Ureter (tissue), 1 donor: ENCODE measurements at places on chromosomes 7 and 10.

GRCh38 chr10:103585011-103585405 is 91.5 kb downstream of the NEURL1 start:
- no peak for DNase-seq

DNA sequence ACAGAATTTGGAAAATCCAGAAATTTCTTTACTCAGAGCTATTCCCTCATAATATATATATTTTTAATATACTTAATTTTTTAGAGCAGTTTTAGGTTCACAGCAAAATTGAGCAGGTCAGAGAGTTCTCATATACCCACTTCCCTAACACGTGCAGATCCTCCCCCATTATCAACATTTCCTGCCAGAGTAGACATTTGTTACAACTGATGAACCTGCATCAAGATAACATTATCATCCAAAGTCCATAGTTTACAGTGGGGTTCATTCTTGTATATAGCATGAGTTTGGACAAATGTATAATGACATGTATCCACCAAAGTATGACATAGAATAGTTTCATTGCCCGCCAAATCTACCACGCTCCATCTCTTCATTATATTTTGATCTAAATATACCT is 170.0 kb downstream of the PTEN start:
- no peak for DNase-seq

- DNase-seq, result no peak
These were observed 1.4 kb upstream of the ELMO1 start for GRCh38 chr7:37450035-37450434.

DNA sequence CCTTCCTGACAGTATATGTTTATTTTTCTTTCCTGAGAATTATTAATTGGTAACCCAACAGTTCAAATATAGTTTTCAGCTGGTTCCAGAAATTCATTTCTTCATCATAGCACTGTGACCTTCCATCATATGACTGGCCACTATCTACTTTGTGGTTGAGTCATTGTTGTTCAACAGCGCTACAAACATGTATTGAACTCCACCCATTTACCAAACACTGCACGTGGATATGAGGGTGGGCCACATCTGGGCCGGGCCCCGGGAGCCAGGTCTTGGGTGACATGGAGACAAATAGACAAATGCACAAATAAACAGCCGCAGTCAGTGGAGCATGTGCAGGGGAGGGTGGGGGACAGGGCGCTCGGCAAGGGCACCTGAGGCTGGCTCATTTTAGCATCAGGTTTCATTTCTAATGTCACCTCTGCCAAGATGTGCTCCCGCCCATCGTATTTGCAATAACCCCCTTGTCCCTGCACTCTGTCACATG is 24.0 kb upstream of the EEPD1 start:
- DNase-seq, result no peak

DNA sequence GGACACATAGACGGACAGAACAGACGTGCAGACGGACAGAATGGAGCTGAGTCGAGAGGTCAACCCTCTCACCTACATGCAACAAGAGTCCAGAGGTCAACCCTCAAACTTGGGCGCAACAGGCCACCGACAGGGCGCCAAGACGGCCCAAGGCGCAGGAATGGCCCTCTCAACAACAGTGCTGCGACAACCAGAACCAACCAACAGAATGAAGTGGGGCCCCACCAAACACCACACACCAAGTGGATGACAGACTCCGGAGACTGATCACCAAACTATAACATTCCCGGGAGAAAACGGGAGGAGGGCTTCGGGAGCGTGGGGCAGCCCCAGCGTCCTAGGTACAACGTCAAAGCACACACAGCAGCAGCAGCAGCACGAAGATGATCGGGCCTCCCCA is 13.4 kb downstream of the INTS1 start:
- no peak for DNase-seq

DNA sequence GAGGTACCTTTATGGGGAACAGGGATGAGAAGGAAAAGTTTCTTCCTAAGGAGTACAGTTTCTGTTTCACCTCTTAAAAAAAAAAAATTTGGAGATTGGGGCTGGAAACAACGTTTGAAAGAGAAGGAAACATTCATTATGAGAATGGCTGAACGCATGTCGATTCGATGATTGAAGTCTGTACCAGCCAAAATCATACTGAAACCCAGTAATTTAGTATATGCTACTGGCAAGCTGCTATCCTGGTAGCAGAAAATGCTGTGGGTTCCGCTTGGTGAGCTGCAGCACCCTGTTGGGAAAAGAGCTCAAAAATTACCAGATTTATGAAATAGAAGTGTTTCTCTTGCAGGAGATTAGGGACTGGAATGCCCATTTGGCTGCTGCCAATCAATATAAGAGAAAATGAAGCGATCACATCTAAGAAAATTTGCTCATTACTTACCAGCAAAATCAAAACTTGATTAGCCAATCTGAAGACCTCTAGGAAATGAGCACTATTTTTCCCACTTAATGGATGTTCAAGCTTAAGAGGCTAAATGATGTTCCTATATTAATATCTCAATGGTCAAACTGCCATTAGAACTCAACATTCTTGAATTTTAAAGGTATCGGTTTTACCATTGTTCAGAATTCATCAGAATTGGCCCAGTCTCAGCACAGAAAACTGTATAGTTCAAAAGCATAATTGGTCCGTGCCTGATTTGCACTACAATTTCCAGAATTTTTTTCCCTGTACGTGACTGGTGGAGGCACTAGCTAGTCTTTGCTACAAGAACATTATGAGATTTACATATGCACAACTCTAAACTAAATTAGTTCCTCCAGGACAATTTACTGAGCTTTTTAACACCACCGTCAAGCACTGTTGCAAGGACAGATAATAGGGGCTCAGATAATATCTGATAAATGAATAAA is 1.2 kb upstream of the ITGB1 start:
- DNase-seq, result no peak

DNA sequence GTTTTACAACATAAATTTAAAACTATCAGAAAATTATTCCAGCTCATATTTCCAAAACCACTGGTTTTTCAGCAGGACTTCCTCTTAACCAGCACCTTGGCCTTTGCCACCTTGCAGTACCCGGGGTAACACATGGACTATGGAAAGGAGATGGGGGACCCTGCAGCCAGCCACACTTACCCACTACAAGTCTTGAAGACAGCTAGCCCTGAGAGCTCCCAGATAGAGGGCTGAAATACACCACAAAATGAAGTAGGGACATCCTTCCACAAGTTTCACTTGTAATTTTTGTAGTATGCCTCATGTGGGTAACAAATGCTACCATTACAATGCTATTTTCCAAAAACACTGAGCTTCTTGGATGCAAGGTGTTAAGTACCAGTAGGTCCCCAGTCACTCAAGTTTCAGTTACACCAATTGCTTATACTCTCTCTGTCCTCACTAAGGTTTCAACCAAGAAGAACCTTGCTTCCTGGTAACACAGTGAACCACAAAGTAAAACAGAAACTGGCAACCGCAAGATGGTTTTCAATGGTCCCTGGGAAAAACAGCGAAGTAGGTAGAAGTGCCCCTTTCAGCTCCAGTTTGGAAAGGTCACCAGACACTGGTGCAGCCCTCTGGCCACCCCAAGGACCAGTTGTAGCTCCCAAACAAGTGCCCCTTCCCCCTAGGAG is 110.9 kb downstream of the SGMS1 start:
- DNase-seq, result no peak

DNA sequence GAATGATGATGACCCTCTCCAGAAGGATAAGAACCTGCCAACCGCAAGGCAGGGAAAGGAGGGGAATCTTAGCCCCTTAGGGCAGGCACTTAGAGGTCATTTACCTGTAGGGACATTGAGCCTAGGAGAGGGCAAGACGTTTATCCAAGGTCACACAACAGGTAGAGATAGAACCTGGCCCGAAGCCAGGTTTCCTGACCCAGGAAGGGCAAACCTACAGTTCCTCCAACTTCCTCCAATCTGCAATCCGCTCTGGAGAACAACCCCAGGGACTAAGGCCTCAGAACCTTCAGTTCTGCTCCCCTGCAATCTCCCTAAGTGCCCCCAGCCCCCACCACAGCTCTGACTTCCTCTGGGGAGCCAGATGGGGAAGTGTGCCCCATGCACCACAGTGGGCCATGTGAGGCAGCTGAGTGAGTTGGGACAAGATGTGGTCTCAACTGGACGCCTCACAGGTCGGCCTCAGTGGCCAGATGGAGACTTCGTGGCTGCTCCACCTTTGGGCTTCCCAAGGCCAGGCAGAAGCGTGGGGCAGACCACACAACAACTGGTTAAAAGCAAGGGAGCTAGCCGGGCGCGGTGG is 1.4 kb upstream of the PSAP start:
- no peak for DNase-seq

GRCh38 chr7:151937286-151937685 is 19.0 kb upstream of the GALNTL5 start:
- no peak for DNase-seq

DNA sequence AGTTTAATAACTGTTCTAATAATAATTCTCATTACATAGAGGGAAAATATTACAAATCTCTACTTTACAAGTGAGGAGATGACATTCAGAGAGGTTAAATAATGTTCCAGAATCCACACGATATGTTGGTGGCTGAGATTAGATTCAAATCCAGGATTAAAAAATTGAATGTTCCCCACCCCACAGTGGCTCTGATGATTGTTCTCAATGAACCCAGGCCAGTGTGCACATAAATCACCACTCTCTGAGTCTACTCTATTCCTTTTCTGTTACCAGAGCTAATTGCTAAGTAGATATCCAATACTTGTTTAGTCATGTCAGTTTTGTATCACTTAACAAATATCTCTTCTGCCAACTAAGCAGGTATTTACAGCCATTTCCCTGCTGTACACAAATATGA is 281.0 kb downstream of the ABCA13 start:
- no peak for DNase-seq

- DNase-seq, result no peak
These were observed 136.5 kb downstream of the EPC1 start for GRCh38 chr10:32210306-32211045.

GRCh38 chr10:133163889-133164815 is 4.1 kb downstream of the KNDC1 start:
- peak; percentile 36 for DNase-seq

GRCh38 chr10:100562008-100562672 is 26.4 kb downstream of the HIF1AN start:
- DNase-seq, result peak; percentile 75

GRCh38 chr7:157211690-157212089 is 73.0 kb downstream of the UBE3C start:
- no peak for DNase-seq

DNA sequence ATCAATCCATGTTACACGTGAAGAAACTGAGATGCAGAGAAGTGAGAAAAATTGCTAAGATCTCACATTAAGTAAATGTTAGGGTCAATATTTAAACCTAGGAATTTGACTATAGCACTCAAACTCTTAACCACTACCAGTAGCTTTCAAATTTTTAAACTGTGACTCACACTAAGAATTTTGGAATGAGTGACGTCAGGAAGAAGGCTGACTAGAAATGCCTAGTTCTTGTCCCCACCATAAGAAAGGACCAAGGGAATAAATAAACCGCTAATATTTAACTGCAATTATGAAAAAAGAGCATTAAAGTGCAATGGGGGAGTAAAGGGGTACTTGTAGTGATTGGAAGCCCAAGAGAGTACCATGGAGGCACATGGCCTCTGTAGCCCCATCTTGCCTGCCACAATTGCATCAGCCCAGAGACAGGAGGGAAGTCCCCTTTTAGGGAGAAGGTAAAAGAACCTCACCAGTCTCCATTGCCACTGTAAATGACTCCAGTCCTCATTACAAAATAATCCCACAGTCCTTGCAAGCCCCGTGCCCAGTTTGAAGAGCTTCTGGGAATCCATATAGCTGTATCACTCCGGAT is 3.5 kb upstream of the AKR1B1 start:
- no peak for DNase-seq

GRCh38 chr10:3774814-3775695 is 10.0 kb downstream of the KLF6 start:
- DNase-seq, result no peak

GRCh38 chr10:117373823-117374505 is 1.3 kb downstream of the PDZD8 start:
- peak; percentile 48 for DNase-seq

- DNase-seq, result no peak
These were observed 8.6 kb downstream of the WNT16 start for GRCh38 chr7:121337398-121337797.

GRCh38 chr7:128247640-128248194 is 6.6 kb downstream of the LEP start:
- no peak for DNase-seq

GRCh38 chr10:101453318-101453717 is 99.4 kb downstream of the BTRC start:
- no peak for DNase-seq

GRCh38 chr10:86100581-86101061 is 266.0 kb downstream of the GRID1 start:
- no peak for DNase-seq

DNA sequence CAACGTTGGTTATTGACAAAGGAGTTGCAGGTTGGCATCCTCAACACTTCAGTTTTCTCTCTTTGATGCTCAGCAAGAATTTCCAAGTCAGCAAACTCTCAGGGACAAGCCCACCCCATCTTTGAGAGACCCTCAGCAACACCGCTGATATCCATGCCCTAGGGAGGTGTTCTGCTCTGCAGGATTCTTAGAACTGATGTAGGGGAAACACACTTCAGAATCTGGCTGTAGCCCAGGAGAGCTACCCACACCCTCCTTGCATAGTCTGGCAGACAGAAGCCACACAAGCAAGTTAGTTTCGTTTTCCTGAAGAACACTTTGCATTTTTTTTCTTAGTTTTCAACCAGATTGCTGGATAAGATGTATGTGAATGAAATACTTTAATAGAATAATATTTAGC is 822 bp downstream of the SAMD9L start:
- no peak for DNase-seq

GRCh38 chr7:114649689-114650088 is 235.1 kb downstream of the FOXP2 start:
- no peak for DNase-seq

- DNase-seq, result no peak
These were observed 641 bp upstream of the ASB13 start for GRCh38 chr10:5666841-5667630.
